ENCODE measurements at places on chromosomes 11 and 22.

GRCh38 chr11:60769811-60770210, 13.1 kb downstream of the MS4A15 start:
- DNase-seq: no peak

- no peak for DNase-seq
These were observed 22.9 kb upstream of the A4GALT start for GRCh38 chr22:42743501-42743991.

- DNase-seq: no peak
These were observed 9.6 kb upstream of the UCP3 start for GRCh38 chr11:74018331-74019005.

GRCh38 chr11:4890279-4890678, 8.6 kb downstream of the OR51T1 start:
- no peak for DNase-seq

GRCh38 chr22:38826801-38827200, 17.0 kb downstream of the NPTXR start:
- DNase-seq: no peak

DNA sequence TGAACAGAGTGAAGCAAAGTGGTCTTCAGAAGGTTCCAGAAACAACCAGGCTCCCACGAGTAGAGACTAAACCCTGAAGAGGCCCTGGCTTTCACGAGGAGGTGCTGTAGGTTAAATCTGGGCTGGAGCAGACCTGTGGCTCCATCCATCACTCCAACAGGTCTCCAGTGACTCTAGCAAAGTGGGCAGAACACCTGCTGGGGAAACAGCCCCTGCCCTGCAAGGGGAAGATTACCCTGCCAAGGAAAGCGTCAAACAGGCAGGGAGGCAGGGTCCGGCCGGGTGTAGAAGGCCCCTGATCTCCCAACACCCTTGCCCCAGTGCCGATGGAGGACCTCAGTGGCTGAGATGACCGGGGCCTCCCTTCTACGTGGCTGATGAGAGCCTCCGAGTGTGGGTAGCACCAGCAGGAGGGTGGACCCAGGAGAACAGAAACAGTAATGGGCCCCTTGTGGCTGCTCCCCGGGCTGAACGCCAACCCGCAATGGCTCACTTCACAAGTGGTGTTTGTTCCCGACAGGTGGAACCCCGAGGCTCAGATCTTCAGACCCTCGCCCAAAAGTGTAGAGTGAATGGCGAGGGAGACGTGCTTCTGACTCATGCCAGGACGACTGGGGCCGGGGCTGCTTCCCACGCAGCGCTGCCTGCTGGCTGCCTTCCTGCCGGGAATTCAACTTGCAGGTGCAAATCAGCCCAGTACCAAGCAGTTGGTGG, 112.0 kb downstream of the SHANK2 start:
- DNase-seq: peak; percentile 6

- no peak for DNase-seq
These were observed 34.7 kb downstream of the NECTIN1 start for GRCh38 chr11:119694334-119694733.

DNA sequence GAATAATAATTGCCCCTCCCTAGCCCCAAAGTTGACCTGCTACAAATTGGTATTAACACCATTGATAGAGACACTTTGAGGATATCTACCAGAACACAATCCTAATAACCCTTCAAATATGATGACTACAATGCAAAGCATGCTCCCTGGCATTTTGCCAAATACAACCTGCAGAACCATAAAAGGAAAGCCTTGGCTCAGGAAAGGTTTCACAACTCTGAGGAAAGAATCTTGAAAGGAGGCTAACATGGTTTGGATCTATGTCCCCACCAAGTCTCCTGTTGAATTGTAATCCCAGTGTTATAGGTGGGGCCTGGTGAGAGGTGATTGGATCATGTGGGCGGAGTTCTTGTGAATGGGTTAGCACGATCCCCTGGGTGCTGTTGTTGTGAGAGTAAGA, 140.4 kb upstream of the ARHGAP42 start:
- no peak for DNase-seq

DNA sequence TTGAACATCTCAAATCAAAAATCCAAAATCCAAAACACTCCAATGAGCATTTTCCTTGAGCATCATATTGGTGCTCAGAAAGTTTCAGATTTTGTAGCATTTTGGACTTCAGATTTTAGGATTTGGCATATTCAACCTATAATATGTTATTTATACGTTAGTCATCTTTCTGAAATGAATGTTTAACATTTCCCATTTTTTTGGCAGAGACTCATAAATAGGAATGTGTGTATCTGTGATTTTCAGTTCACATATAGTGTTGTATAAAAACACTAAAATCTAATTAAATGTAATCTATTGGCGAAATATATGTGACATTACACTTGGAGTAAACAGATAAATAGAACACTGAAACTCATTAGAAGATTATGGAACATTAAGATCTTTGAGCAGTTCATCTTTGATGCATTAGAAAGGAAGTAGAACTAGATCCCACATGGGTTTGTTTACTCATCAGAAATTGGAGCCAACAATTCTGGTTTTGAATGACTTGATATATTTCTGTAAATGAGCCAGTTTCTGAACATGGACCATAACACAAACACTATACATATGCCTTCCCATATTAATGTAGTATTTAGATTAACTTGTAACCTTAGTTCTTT, 153.1 kb downstream of the UVRAG start:
- peak; percentile 30 for DNase-seq

DNA sequence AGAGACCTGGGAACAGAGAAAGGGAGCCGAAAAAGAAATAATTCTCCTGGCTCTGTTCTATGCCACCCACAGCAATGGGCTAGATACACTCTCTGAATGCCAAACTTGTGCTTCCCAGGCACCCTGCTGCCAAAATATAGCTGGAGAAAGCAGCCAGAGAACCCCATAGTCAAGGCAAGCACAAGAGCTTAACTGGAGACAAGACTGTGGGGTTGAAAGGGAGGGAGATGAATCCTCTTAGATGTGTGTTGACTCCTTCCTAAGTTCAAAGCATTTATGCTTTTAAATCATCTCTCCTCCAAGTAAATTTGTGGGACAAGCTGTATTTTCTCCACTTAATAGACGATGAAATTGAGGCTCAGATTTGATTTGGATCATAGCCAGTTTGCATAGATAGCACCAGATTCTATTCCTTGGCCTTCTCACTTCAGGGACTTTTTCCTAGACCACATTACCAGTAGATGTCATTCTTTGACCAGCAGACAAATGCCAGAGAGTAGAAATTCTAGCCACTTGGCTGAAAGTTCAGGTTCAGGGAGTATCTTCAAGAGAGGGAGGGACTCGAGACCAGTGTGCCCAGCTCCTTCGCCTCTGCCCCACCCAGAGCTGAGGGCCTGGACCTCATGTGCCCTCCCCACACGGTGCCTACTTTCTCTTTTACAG, 16.5 kb upstream of the ETS1 start:
- no peak for DNase-seq

DNA sequence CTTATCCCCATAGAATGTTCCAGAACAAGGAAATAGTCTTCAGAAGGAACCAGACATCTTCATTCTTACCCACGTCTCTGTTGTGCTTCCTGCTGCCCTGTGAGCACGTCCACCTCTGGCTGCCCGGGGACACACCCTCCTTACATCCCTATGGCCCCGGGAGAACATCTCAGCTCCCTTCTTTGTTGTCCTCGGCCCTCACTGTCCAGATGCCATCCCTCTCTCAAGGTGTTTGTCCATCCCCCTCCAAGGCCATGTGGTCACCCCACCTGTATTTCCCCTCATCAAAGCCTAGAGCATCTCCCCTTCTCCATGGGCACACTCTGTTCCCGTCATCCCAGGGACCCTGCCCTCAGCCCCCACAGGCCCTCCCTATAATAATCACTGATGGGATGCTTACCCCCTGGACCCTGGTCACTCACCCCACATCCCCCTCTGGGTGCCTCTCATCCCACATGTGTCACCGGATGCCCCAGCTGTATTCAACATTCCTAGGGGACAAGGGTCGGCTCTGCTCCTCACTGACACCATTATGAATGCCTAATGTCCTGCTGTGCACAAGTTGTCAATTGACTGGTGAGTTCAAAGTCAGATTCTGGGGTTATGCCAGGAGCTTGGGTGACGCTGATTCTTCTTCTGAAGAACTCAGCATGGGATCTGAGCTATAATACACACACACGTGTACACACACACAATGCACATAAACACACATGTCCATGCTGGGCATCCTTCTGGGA, 28.8 kb downstream of the IGLL5 start:
- DNase-seq: no peak

GRCh38 chr11:118984825-118985224, 13.1 kb upstream of the CENATAC start:
- DNase-seq: no peak
